ENCODE measurements at places on chromosomes 12 and 14. TPM values are rescaled to one million over a fixed set of nuclear protein-coding genes. Genes with fewer than 3 reads are reported as not detected.

DNA sequence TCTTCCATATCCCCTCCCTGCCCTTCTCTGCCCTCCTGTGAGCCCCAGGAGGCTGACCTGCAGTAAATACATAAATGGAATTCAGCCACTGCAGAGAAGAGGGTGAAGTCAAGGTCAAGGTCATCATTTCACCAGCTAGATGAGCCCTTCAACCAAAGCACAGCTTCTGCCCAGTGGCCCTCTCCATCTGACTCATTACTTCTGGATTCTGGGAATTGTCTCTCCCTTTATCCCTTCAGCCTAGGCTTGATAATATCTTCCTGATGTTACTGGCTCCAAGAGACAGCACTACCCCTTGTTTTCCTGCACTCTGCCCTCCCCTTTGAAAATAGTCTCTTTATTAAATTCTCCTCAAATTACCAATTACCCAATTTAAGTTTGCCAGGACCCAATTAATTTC, 64.5 kb downstream of the TTC9 start:
- H3K4me1 ChIP-seq = 0 out of 2 replicates have a peak, but pooled peaks cover 5% of the 10 kb centered on the region
- H3K4me3 ChIP-seq = no peak overlapping the region
- H3K27ac ChIP-seq = no peak overlapping the region

DNA sequence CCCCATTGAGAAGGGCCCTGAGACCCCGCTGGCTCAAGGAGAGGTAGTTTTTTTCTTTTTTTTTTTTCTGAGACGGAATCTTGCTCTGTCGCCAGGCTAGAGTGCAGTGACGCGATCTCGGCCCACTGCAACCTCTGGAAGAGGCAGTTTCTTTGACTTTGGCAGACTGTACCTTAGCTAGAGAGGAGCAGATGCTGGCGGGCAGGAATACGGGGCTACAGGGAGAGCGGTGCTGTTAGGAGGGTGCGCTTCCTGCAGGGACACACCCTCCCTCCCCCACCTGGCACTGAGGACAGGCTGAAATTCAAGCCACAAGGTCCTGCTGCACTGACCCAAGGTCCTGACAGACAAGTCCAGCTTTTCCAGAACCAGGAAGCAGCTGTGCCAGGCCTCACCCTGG, 32.2 kb upstream of the NUDT14 start:
- peak; percentile 69 for DNase-seq
- no peaks in the 10 kb centered on the region for H3K36me3 ChIP-seq
- H3K4me3 ChIP-seq = no peak overlapping the region
- peaks cover 38% of the 10 kb centered on the region for H3K4me1 ChIP-seq
- H3K27me3 ChIP-seq = no peaks in the 10 kb centered on the region

FAR2 gene
- total RNA-seq = 12.6 TPM

SERPINA10 gene
- not detected for total RNA-seq

TTC7B gene
- 31.7 TPM for total RNA-seq

Data from SJCRH30 (cell line).